ENCODE measurements at places on chromosomes 1 and 21. TPM values are rescaled to one million over a fixed set of nuclear protein-coding genes. Genes with fewer than 3 reads are reported as not detected.
A peak's percentile ranks its signal among the peaks of the same experiment; 100 is the strongest.

GPR3 gene
- total RNA-seq = 0.88 TPM

APH1A gene
- total RNA-seq = 130 TPM

CYP4A11 gene
- total RNA-seq = not detected

DNA sequence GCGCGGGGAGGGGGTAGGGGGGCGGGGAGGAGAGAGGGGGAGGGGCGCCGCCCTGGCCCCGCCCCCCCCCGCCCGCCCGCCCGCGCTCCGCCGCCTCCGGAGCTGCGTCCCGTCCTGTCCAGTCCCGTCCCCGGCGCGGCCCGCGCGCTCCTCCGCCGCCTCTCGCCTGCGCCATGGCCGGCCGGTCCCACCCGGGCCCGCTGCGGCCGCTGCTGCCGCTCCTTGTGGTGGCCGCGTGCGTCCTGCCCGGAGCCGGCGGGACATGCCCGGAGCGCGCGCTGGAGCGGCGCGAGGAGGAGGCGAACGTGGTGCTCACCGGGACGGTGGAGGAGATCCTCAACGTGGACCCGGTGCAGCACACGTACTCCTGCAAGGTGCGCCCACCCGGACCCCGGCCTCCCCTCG is at the start of gene AGRN:
TSS of gene AGRN (plus strand) at position 121 of the 405 bp plus-strand sequence. CDS start at position 174, 53 bp downstream.
- peak within 1 kb of the TSS; percentile 74 for H3K27ac ChIP-seq
- DNase-seq = no peak
- peaks cover 82% of the 10 kb centered on the region for H3K4me1 ChIP-seq
- H3K36me3 ChIP-seq = peaks cover 10% of the 10 kb centered on the region

DNA sequence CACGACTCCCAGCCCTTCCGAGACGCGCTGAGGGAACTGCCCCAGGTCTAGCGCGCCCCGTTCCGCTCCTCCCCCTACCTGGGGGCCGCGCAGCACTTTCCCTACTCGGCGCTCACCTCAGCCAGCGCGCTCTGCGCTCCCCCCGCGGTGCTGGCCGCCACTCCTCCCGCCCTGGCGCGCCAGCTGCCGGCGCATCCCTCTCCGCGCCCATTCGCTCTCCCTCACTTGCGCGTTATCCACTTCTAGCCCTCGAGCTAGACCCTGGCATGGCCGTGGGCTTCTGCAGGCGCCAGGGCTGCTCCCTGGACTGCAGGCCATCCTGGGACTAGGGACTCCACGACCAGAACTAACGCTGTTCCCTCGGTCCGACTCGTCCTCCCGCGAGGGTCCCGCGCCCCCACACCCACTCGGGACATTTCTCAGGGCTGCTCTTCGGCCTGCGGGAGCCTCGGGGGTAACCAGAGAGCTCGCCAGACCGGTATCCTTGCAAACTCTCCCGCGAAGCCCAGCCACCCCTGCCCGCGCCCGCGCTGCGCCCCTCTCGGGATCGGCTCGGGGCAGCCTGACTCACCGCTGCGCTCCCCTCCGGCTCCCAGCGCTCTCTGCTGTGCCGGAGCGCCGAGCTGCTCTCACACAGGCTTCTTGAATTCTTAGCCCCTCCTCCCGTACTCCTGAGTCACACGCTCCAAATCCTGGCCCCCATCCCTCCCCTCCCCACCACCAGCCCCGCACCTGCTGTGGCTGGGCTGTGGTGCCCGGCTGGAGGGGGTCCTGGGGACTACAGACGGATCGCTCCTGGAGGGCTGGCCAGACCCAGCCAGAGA is at the start of gene NGF:
TSS of gene NGF (minus strand) at position 617 of the 824 bp plus-strand sequence. CDS start 51,454 bp downstream, outside the sequence.
- no peak for DNase-seq
- H3K27me3 ChIP-seq = 0 out of 3 replicates have a peak, but pooled peaks cover 2% of the 10 kb centered on the region
- H3K36me3 ChIP-seq = no peaks in the 10 kb centered on the region
- no peak within 1 kb of the TSS for H3K4me3 ChIP-seq
- no peak within 1 kb of the TSS for H3K27ac ChIP-seq
- no peaks in the 10 kb centered on the region for H3K4me1 ChIP-seq

DNA sequence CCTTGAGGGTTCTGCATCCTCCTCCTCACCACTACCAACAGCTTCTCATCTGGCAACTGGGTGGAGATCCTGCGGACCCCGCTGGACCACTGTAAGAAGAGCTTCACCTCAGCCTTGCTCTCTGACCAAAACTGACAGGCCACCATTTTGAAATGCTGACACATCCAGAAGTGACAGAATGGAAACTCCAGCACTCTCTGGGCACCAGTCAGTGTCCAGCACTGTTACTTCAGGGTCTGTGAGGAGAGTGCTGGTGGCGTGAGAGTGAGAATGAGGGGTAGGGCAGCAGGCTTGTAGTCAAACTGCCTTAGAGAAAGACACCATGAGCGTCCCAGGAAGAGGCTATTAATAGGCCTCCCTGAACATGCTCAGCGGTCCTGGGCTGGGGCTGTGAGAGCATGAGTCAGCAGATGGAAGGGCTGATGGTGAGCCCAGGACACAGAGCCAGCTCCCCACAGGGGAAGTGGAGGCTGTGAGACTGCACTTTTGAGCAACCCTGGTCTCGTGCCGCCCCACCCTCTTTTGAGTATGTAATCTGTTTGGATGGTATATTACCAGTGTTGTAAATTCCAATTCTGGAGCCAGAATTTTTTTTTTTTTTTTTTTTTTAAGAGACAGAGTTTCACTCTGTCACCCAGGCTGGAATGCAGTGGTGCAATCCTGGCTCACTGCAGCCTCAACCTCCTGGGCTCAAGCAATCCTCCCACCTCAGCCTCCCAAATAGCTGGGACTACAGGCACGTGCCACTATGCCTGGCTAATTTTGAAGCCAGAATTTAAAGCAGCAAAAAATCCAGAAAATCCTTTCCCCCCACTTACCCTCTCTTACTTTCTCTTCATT is 34.4 kb upstream of the SLC30A1 start:
- H3K4me3 ChIP-seq = no peak overlapping the region
- peak; percentile 55 for DNase-seq
- H3K27ac ChIP-seq = no peak overlapping the region
- H3K4me1 ChIP-seq = peaks cover 85% of the 10 kb centered on the region
- no peaks in the 10 kb centered on the region for H3K27me3 ChIP-seq

Data from HepG2 (cell line).